ENCODE measurements at places on chromosomes 6 and 20.

GRCh38 chr6:162187168-162187935, 540.2 kb downstream of the PRKN start:
- DNase-seq = no peak

DNA sequence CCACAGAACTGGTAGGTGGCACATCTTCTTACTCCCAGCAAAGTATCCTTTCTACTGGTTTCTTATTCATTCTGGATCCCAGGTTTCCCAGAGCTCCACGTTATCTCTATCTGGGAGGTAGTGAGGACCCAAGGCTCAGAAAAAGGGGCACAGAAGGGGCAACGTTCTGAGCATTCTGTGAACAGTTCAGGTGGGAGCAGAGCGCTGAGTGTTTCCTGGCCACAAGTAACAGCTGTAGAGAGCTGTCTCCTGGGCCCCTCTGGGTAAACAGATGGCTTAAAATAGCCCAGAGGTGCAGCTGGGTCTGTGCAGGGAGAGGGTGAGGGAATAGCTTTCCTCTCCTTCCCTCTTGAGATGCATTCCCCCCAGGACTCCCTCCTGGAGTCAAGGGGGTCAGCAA, 2.1 kb downstream of the APOBEC2 start:
- no peak for DNase-seq

- DNase-seq = no peak
Observed at GRCh38 chr20:1535420-1536175, 21.9 kb downstream of the SIRPD start.

- DNase-seq = no peak
Observed at GRCh38 chr6:29230666-29231065, 60.0 kb downstream of the OR2J2 start.

GRCh38 chr6:37177077-37177934, 7.4 kb downstream of the PIM1 start:
- no peak for DNase-seq

- DNase-seq = no peak
Observed at GRCh38 chr6:134733801-134734200, 216.1 kb downstream of the ALDH8A1 start.

GRCh38 chr6:111939902-111940301, 66.7 kb upstream of the FYN start:
- no peak for DNase-seq

DNA sequence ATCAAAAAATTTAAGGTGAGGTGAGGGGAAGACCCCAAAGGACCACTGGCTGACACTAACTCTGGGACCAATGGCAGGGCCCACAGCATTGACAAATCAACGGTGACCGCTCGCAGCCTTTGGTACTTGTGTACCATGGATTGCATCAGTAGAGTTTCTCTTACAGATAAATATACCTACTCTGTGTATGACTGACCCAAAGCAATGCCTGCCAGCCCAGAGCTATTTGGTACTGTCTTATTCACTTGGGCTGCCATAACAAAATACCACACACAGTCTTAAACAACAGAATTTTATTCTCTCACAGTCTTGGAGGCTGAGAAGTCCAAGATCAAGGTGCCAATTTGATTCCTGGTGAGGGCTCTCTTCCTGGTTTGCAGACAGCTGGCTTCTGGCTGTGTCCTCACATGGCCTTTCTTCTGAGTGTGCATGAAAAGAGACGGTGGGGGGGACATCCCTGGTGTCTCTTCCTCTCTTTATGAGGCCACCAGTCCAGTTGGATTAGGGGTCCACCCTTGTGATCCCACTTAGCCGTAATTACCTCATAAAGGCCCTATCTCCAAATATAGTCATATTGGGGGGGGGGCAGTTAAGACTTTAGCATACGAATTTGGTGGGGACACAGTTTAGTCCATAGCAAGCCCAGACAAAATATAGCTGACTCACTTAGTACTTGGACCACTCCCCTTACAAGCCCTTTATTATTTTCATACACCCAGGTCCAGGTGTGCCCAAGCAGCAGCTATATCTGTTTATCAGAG, 336.3 kb downstream of the CD83 start:
- DNase-seq = no peak

GRCh38 chr6:13425270-13425873, 62.0 kb downstream of the GFOD1 start:
- no peak for DNase-seq

Data from NCI-H774 (cell line).